ENCODE measurements at places on chromosomes 1 and 21.

DNA sequence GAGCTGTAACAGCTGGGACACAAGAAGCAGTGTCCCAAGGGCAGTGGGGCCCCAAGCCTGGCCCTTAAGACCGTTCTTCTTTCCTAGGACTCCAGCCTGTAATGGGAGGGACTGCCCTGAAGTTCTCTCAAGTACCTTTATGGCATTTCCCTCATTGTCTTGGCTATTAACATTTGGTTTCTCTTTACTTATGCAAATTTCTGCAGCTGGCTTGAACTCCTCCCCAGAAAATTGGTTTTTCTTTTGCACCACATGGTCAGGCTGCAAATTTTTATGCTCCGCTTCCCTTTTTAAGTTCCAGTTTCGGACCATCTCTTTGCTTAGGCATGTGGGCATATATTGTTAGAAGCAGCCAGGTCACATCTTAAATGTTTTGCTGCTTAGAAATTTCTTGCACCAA, 3.1 kb upstream of the MROH9 start:
- DNase-seq, result no peak

DNA sequence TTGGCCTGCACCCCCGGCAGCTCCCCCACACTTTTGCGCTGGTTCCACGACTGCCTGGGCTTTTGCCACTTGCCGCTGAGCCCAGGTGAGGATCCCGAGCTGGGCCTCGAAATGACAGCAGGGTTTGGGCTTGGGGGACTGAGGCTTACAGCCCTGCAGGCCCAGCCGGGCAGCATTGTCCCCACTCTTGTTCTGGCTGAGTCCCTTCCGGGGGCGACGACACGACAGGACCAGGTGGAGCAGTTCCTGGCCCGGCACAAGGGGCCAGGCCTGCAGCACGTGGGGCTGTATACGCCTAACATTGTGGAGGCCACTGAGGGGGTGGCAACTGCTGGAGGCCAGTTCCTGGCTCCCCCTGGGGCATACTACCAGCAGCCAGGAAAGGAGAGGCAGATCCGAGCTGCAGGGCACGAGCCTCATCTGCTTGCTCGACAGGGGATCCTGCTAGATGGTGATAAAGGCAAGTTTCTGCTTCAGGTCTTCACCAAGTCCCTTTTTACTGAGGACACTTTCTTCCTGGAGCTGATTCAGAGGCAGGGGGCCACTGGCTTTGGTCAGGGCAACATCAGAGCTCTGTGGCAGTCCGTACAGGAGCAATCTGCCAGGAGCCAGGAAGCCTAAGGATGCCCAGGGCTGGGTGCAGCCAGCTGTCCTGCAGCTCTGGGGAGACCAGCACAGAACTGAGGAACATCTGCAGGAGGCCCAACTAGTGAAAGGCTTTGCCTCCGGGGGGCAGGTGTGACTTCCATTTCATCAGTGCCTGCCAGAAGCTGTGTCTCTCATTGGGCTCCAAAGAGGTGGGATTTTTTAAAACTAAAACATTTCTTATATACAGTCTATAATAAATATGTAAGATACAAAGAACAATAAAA, 1.2 kb downstream of the HPDL start:
- no peak for DNase-seq

DNA sequence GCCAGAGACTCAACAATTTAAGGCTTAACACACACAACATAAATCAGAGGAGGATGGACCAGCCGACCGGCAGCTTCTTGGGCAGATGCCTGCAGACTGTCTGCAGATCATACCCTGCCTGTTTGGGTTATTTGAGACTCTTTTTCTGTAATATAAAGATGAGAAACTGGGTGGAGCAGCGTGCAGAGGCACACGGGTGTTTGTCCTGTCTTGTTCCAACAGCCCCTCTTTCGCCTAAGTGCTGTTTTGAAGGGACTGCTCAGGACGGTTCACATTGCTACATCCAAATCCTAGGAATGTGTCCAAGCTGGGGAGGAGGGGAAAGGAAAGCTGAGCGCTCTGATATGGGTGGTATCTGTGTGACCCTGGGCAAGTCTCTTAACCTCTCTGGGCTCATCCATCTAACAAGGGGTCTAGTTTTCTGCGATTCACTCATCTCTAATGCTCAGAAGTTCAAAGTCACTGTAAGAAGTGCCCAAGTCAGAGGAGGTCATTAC, 149.9 kb downstream of the CLIC6 start:
- DNase-seq, result no peak

DNA sequence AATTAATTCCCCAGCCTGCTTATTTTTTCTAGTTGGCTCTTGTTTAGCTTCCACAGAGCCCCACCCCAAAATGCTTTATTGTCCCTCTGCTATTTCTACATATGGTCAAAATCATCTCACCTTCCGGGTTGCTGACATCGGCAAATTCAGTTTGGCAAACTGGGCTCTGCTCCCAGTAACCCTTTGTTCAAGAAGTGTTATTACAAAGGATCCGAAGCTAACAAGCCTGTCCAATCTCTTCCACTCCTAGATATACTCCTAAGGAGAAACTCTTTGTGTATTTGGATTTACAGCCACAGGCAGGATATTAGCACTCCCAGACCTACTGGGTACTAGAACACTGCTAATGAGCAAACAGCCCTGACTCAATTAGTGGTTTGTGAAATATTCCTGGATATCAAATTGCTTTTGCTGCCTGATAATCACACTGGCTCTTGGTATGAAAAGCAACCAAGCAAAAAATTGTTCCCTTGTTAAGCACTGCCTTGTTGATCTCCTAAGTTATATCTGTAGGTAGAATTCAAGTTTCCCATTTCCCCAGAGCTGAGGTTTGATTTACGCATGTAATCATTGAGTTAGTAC, 4.0 kb downstream of the JUN start:
- DNase-seq, result peak; percentile 25

DNA sequence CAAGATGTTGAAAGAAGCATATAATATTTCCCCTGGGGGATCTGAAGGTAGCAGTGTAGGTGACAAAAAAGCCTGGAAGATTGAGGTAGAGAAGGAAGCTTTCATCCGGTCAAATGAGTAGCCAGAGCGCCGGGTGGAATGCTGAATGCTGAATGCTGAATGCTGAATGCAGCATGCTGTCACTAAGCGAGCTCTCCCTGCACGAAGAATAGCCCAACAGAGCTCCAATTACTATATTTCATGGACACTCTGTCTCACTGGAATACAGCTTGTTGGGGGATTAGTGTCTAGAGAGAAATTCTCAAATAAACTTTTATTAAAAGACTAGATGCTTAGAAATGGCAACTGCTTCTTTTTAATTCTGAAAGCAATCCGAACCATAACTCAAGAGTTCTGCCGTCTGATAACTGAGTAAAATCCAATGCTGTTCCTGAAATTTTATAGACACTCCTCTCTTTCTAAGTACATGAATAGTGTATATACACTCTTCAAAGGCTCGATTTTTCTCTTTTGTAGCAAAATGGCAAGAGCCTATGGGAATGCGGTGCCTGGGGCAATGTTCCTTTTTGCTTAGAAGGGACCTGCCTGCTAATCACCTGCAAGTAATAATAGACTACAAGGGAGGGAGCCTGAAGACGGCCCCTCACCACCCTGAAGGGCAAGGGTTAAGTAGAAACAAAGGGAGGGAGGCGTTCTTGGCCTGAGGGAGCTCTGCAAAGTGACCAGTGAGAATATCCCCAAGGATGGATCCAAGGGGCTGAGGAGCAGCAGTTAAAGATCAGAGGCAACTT, 203.7 kb upstream of the ESRRG start:
- DNase-seq, result no peak

DNA sequence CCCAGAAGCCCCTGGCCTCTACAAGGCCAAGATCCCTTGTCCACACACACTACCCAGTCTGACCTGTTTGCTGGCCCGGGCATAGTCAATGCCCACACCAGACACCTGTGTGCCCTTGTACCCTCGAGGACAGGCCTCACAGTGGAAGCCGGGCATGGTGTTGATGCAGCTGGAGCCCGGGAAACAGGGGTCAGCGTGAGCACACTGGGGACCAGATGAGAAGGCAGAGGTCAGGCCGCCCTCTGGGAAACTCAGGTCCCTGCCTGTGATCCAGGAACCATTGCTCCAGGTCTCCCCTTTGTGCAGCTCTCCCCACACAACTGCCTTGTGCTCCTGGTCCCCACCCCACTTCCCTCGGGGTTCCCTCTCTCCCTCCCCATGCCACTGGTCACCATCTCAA, 5.5 kb downstream of the THBS3 start:
- no peak for DNase-seq

DNA sequence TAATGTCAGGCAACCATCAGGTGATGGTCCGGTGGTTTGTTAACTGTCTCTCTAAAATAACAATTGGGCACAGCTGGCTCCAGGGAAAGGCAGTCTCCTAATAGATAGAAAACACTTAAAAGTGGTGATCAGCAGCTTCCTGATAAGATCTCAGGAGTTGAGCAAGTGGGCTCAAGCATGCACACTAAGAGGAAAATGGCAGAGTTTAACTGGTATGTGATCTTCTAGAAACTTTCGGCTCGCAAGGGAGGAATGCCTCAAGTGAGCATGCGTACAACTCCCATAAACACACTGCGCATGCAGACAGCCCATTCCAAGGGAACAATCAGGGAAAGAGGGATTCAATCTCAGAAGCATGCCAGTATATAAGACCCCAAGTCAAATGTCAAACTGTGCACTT, 52.2 kb upstream of the VTCN1 start:
- DNase-seq, result no peak

GRCh38 chr1:180954801-180955165, 42.1 kb downstream of the KIAA1614 start:
- no peak for DNase-seq

GRCh38 chr1:13823936-13824335, 123.9 kb downstream of the PRDM2 start:
- no peak for DNase-seq

DNA sequence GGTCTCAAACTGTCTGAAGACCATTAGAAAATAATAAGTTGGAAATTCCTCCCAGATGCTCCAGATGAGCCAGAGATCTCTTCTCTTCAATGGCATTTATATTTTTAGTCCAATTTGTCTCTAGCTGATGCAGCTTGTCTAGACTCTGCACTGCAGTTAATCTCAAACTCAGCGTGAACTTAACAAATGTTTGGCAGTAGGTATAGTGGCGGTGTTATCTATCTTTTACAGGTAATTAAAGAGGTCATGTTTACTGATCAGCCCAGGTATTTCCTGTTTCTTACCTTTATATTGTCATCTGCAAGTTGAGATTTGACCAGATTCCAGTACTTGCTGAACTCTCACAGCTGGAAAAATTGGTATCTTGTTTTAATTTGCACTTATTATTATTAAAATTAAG, 1024.5 kb upstream of the ADGRL2 start:
- DNase-seq, result no peak

DNA sequence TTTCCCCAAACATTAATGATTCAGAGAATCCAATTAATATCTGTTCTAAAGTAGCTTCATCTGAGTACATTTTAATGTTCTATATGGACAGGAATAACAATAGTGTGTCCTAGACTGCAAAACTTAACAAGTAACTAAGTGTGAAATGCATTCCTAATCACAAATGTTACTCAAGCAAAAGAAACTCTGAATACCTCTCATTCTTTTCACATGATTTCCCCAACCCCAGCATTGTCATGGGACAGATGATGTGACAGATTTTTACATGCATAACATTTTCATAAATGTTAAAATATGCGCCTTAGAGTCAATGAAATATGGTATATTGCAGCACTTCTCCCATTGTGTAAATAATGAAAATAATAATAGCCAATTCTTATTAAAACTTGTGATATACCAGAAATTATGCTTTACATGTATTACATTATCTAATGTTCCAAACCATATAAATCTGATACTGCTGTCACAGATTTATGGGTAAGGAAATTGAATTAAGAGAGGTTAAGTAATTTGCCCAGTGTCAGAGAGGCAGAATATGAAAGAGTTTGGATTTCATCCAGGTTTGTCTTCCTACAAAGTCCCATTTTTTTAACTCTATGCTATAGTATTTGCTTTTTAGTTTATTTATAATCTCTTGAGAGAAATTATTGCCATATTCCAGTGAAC, 269.4 kb downstream of the LRRC7 start:
- DNase-seq, result no peak

GRCh38 chr1:145997016-145997717, 788 bp upstream of the TXNIP start:
- no peak for DNase-seq

DNA sequence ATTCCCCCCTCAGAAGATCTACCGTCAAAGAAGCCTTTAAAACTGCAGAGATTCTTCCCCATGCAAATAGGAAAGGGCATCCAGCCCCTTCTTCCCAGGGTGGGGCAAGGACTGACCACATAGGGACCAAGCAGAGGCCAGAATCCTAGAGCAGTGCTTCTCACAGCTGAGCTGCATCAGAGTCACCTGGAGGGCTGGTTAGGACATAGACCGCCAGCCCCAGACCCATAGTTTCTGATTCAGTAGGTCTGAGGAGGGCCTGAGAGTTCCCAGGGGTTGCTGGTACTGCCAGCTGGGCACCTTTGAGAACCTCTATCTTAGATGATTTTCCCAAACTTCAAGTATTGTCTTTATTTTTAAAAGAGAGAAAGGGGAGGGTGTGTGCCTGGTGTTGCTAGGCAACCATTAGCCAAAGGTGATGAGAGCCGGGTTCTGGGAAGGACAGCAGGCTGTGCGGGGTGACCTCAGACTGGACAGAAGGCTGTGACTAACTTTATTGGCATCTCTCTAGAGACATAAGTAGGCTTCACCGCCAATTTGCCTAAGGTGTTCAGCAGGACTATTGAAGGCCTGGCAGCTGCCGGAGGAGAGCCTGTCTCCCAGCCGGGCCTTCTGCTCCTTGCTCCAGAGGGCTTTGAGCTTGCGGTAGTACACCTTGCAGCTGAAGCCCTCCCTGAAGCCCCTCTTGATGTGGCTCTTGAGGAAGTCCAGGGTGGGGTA, 3.0 kb downstream of the SPATA46 start:
- peak; percentile 29 for DNase-seq

- no peak for DNase-seq
Observed at GRCh38 chr1:162552684-162553252, 8.8 kb upstream of the UAP1 start.

GRCh38 chr21:29289317-29289716, 9.4 kb upstream of the BACH1 start:
- no peak for DNase-seq

- DNase-seq, result no peak
Observed at GRCh38 chr1:215958841-215959240, 391.7 kb downstream of the KCTD3 start.

Measured in AG08396 (cell line).